Suppressor macrophage (primary cell): ENCODE measurements at places on chromosomes 11 and 22.

- DNase-seq = no peak
These were observed 570.3 kb downstream of the OPCML start for GRCh38 chr11:132962041-132962440.

DNA sequence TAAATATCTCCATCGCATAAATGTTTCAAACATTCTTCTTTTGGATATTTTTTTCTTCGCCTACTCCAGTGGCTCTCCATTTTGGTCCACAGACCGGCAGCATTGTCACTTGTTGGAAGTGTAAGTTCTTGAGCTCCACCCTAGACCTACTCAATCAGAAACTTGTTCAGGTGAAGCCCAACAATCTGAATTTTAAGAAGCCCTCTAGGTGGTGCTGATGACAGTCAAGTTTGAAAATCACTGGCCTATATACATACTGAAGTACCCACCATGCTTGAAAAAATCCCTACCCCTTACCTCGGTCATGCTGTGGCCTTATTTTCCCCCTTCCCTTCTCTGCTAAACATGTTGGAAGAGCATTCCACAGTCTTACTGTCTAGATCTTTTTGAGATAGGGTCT lies 10.2 kb upstream of the ACAT1 start:
- no peak for DNase-seq

- DNase-seq = peak; percentile 19
These were observed 81.6 kb downstream of the PDHX start for GRCh38 chr11:34997952-34998528.

GRCh38 chr11:110389965-110390364 lies 39.8 kb upstream of the FDX1 start:
- DNase-seq = peak; percentile 49

DNA sequence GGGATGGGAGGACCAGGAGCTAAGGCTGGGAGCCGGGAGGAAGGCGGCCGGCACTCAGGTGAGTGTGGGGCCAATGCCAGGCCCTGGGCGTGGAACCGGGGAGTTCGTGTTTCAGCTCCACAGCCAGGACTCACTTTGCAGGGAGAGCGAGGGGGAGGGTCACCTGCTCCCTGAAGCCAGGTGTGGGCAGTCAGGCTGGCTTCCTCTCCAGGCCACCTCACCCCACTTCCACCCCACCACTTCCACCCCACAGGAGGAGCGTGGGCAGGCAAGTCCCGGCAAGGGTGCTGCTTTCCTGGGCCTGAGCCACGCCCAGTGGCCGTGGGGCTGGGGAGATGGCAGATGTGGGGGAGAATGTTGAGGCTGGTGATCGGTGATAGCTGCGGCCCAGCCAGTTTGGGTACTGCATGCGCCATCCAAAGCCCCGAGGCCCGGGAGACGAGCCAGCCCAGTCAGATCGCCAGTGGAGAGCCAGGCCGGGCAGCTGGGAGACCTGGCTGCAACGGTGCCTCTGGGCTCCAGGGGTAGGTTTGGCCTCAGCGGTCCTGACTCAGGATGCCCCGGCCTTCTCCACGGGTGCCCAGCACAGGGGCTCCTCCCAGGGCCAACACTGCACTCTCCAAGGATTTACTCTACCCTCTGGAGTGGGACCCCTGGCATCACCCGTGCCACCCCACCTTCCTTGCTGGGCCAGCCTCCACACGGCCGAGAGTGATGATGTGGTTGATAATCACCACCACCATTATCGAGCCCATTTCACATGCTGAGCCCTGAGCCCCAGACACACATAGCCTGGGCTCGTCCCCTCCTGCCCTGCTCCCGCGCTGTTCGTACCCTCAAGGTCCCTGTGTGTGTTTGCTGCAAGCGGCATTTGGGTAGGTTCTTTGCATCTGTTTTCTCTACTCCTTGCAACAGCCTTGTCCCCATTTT lies 93.8 kb downstream of the WNT7B start:
- no peak for DNase-seq

DNA sequence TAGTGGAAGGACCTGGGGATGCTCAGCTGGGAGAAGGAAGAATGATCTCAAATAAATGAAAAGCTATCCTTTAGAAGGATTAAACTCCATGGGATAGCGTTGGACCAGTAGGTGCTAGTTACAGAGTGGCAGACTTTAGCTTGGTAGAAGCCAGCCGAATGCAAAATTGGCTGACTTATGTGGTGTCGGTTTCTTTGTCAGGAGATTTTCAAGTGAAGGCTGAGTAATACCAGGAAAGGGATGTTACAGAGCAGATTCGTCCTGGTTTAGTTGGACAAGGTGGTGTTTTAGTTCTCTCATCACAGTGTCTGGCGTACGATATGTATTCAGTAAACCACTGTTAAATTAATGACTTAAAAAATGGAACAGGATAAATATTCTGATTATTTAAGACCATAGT lies 26.0 kb downstream of the FDX1 start:
- DNase-seq = no peak

DNA sequence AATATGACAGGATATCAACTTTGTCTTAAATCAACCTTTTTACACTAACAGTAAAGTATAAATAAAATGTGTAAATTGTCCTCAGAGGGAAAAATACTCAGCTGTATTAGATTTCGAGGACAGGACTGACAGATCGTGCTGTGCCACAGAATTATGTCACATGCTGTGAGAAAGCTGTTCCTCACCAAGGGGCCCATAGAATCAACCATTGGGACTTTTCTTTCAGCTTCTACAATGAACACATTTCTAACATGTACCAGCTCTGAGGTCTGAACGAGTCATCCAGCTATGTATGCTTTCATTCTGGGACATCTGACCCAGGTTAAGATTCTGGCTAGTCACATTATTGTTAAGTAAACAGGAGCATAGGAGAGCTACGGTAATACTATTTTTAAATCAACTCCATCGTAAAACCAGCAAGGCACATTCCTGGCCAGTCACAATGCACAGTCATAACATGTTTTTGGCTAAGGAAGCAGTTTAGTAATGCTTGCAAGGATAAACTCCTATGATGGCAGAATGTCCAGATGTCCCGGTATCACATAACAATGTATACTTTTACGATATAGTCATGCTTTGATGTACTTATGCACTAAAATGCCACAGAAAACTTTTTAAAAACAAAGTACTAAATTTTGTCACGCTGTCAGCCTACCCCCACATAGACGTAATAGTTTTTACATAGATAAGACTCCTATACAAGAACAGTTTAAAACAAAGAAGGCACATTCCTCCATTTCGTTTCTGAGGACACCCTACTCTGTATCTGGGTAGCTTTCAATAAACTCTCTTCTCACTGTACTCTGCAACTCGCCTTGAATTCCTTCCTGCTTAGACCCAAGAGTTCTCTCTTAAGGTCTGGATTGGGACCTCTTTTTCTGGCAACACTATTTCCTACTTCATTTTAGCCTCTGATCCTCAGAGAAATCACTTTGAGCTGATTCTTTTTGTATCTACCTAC lies 27.4 kb downstream of the ZNF214 start:
- DNase-seq = no peak

GRCh38 chr11:65639623-65640482 lies 2.0 kb downstream of the SIPA1 start:
- peak; percentile 36 for DNase-seq

DNA sequence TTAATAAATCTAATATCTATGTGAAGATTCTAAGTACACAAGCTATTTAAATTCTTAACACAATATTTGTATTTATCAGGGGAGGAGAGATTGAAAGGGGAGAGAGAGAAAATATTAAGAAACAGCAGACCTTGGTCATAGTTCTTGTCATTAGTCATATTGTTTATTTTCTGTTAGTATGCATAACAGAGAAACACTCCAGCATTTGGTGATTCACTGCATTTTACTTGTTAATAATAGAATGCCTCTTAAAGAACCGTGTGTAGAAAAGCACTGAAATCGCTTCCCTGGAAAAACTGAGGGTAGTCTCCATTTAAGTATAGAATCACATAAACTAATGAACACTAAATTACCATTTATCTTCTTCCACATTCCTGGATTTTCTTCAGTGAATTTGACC lies 122.7 kb upstream of the TRPC6 start:
- DNase-seq = no peak

DNA sequence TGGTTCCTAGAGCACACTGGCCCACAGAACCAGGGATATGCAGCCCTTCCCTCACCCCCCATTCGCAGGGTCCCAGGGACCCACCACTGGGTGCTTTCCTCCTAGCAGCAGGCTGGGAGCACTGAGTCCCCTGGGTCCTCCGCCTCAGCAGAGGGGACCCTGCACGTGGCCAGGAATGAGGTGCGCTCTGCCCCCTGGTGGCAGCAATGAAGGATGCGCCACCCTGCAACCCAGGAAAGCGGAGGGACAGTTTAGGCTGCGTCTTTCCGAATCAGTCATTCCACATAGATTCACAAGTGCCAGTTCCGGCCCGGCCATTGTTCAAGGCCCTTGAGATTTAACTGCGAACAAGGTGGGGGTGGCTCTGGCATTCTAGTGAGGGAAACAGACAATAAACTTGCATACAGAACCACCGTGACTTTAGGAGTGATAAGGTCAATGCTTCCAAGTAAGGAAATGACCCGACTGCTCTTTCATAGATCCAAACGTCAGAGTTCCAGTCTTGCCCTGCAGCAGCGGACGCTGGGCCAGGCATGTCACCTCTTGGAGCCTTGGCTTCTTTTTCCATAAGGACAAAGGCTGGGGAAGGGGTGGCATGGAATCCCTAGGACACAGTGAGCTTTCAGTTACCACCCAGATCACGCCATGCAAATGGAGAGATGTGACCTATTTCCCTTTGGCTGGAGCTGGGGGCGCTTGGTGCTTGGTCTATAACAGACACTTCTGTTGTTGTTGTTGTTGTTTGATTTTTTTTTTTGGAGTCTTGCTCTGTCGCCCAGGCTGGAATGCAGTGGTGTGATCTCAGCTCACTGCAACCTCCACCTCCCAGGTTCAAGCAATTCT lies 7.7 kb downstream of the RIN1 start:
- peak; percentile 89 for DNase-seq

GRCh38 chr11:12008790-12009616 lies 577 bp upstream of the DKK3 start:
- no peak for DNase-seq

DNA sequence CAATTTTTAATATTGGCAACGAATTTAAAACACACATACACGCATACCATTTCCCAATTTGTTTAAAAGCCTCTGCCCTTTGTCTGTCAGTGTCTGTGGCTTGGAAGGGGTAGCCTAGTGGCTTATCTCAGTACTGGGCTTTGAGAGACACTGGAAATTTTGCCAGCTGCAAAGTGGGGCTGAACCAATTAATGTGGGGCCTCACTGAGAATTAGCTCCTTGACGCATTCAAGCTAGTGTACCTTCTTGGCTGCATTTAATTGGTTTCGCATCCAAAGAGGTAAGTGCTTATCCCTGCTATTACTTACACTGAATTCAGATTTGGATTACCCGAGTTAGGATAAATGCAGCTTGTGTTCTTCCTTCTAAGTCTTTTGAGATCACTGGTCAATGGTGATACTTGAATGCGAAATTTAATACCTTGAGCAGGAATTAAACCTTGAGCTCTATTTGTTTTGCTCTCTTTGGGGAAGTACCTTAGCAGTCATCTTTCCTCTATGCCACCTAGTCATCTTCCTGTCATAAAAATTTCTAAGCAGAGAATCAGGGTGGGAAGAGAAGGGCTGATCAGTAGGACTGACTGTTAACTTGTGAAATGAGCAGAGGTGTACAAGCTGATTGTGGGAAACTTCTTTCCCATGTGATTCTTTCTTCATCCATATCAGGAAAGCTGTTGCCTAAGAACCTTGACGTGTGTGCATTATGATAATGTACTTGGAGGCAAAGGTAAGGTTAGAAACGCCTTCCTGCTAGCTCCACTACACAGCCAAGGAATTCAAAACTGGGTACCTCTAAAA lies 187.7 kb upstream of the E2F8 start:
- DNase-seq = no peak

DNA sequence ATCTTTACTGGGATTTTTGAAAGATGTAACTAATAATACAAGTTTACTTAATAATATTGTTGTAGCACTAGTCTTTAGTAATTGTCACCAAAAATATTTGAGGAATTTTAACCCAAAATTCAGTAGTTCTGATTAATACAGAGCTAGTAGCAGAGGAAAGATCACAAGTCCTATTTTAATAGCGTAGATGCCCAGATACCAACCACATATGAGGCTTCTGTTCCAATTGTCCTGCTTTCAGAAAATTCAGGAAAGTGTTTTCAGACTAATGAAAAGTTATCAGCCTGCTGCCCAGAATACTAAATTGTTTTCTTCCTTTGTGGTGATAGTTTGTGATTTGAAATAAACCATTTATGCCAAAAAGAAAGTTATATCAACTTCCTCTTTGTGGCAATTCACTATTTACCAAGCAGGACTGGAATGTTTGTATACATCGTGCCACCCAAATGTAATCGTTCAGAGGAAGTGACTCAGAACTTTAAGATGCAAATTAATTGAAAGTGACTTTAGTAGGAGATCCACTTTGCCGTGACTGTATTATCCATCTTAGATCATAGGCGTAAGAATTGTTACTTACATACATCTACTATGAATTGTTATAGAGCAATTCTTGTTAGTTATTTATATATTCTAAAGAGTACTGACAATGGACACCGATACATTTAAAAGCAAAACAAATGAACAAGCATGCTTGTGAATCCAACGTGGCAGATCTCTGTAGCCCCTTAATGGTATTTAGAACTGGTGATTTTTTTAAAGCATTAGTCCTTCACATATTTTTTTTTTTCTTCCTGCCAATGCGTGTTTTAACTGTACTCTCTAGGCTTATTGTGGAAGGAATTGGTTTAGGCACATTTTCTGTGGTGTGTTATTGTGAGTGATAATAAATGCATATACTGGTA lies 231.0 kb downstream of the DDX10 start:
- peak; percentile 27 for DNase-seq
